ENCODE measurements at places on chromosomes 1 and 21.

DNA sequence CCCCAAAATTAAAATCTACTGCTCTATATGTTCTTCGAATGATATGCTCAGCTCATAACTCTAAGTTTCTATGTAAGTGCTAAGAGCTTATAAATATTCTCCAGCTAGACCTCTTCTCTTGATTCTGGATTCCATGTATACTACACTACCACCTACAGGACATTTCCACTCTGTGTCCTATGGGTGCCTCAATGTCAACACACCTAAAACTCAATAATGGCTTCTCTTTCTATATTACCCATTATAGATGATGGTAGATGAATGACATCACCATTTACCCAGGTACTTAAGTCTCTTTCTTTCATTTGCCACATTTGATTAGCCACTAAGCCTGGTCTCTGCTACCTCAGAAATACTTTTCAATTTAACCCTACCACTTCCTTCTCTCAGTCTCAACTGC, 41.3 kb downstream of the TBX19 start:
- DNase-seq: peak; percentile 19

DNA sequence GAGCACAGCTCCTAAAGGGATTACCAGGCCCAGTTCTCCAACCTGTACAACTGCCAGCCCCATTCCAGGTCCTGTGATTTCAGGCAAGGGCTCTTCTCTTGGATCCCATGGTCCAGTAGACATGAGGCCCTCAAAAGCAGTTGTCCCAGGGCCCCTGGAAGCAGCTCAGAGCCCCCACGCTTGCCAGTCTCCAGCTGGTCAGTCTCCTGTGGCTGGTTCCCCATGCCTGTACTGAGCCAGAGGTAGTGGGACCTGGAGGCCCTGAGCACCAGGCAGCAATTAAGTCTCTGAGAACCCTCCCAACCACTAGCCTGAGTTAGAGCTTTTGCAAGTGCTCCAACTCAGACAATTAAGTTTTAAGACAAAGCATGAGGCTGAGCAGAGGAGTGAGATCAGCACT, 36.9 kb downstream of the CDC42BPA start:
- DNase-seq: no peak

DNA sequence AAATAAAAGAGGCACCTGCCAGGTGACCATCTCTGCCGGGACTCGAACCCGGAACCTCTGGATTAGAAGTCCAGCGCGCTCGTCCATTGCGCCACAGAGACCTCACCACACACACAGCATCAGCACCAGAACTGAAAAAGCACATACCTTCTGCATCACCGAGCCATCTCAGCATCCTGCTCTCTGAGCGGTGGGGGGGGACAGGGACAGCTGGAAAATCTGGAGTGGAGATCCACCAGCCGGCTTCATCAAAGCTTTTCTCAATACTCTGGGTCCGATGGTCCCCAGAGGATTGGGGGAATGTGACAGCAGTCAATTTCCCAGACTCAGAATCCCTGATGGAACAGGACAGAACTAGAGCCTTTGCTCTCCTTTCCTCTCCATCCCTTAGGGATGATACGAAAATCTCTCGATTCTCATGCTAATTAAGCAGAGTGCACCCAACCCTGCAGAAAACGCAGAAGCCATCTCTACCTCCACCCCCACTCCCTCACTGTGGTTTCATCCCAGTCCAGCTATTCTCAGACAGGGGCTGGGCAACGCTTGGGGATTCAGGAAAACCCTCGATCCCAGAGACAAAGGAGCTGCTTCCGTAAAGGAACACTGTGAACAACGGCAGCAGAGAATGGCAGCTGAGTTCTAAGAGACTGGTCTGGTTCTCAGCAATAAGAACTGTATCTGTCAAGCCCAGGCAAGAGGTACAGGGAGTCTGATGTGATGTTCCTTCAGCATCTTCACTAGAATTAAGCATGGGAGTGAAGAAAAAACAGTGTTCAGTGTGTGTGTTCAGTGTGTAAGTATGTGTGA, 29.6 kb upstream of the CADM3 start:
- no peak for DNase-seq

DNA sequence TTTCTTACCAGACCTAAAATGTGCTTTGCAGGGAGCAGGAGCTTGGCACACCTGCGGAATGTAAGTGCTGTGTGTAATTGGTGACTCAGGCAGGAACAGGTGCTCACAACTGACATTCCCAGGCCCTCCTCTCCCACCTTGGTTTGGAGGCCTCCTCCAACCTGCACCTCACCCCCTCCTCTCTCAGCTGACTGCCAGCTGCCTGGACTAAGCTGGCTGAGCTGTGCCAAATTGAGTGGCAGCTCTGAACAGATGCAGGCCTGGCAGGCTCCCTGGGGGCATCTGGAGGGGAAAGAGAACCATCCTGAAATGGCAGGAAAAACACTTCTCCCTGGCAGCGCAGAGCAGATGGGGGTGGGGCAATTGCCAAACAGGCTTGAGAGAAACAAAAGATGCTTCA, 91.7 kb upstream of the PGBD5 start:
- peak; percentile 38 for DNase-seq

GRCh38 chr1:79604490-79605198, 598.1 kb upstream of the ADGRL4 start:
- DNase-seq: no peak

- DNase-seq: no peak
Measured at GRCh38 chr1:43279666-43280065, 5.7 kb downstream of the C1orf210 start.

DNA sequence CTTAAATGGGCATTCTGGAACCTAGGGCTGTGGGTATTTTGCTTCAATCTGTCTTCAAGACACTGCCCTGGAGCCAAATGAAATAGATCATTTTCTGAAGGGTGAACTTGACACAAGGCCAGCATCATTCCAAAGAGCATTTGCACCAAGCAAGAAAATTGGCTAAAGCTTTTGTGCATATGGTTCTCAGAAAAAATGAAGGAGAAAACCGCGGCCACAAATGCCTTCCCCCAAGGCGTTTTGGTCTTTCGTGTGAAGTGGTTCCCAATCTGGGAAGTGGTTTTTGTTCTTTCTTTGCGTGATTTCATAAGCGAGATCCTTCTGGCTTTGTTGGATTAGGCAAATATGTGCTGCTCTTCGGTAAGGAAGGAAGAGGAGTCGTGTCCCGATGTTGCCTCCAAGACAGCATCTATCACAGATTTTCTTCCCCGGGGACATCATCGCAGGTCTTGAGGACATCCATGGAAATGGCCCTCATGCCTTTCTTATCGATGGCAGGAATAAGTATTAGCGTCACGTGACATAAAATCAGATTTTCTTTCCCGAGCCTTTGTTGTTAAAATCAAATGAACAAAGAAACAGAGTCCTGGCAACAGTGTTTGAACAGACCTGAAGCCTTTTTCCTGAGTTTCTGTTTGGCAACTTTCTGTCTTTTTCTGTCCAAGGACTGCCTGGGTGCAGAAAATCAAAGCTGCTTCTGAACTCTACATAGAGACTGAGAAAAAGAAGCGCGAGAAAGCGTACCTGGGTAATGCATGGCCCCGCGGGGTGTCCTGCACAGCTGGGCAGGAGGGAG, 31.0 kb downstream of the ATP5PO start:
- DNase-seq: no peak

DNA sequence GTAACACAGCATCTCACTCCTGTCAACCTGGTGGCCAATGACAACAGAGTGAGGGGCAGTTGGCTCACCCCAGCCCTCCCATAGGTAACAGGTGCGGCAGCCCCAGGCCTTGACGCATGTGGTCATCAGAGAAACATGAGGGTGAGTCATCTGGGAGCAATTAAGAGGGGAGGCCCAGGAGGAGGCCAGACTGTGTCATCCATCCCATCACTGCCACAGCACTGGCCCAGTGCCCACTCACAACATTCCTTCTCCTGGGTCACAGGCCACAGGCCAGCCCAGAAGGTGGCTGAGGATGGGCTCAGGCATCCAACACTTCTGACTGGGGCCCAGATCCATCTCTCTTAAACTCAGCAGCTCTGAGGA, 17.1 kb downstream of the TEX35 start:
- DNase-seq: no peak

GRCh38 chr1:43307458-43308158, 6.8 kb downstream of the TIE1 start:
- no peak for DNase-seq

GRCh38 chr1:241024834-241025233, 332.2 kb downstream of the RGS7 start:
- no peak for DNase-seq
